ENCODE measurements at places on chromosomes 2 and 18. TPM values are rescaled to one million over a fixed set of nuclear protein-coding genes. Genes with fewer than 3 reads are reported as not detected.

Gene MLPH
- 57.8 TPM for total RNA-seq

Gene LYG2
- total RNA-seq = not detected

Gene ZNF396
- 0.89 TPM for total RNA-seq

Gene TEKT4
- not detected for total RNA-seq

Gene ADCYAP1
- not detected for total RNA-seq

Measured in right cardiac atrium (tissue), 5 donors.